ENCODE measurements at places on chromosomes 4 and X.

DNA sequence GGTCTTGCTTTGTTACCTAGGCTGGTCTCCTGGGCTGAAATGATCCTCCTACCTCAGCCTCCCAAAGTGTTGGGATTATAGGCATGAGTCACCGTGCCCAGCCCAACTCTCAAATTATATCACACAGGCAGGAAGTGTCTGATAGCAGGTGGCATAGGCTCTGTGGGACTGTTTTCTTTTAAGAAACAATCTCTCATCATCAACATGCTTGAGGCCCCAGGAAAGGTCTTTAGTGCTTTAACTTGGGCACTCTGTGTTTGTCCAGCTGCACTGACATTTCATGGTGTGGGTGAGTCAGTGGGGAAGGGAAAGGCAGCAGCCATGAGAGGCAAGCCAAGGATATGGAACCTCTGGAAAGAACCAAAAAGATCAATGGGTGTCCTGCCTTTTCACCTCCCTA is 88.1 kb upstream of the TSPAN5 start:
- DNase-seq, result no peak

DNA sequence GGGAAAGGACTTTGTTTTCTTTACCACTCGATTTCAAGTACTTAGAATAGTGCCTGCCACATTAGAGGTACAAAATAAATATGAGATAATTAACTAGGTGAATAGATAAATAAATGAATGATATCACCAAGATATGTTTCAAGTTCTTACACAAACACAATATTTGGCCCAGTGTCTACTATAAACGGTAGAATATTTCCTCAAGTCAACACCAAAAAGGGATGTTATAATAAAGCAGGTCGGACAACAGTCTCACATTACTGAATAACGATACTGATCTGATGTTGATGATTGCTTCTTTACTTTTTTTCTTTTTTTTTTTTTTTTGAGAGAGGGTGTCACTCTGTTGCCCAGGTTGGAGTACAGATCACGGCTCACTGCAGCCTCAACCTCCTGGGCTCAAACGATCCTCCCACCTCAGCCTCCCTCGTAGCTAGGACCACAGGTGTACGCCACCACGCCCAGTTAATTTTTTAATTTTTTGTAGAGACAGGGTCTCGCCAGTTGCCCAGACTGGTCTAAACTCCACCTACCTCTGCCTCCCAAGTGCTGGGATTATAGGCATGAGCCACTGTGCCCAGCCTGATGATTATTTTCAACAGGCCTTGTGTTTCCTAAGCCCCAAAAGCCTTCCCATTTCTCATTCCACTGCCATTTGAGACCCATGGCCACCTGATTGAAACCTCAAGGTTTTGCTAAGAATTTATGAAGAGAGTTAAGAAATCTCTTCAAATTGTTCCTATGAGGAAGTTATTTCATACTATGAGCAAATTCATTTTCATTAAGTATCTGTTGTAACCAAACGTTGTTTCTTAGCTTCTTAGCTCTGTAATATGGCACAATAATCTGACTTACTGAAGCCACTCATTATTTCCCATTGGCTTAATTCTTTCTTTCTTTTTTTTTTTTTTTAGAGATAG is 2.3 kb downstream of the MANBA start:
- no peak for DNase-seq

GRCh38 chr4:1590244-1590643 is 93.9 kb downstream of the FAM53A start:
- no peak for DNase-seq

GRCh38 chr4:186082221-186082620 is 13.3 kb downstream of the TLR3 start:
- no peak for DNase-seq

Measured in CD8-positive, alpha-beta memory T cell (primary cell).